ENCODE measurements at places on chromosomes 5 and 9. TPM values are rescaled to one million over a fixed set of nuclear protein-coding genes. Genes with fewer than 3 reads are reported as not detected.

DNA sequence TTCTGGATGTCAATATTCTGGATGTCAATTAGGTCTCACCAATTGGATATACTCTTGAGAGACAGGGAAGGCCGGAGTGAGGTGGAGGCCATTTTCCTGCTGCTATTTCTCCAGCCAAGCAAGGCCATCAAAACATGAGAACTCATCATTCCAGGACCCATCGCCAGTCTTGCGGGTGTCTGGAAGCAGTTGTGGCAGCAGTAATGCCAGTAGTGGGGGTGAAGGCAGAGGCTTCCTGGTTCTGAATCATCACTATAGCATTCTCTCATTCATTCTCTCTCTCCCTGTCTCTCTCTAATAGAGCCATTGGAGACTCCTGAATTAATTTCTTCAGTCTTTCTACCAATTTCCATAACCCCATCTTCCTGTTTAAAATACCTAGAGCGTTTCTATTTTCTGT is 71.8 kb downstream of the EGFLAM start:
- H3K27ac ChIP-seq: no peak overlapping the region
- H3K4me3 ChIP-seq: no peak overlapping the region
- no peaks in the 10 kb centered on the region for H3K27me3 ChIP-seq
- DNase-seq: no peak
- H3K4me1 ChIP-seq: no peaks in the 10 kb centered on the region

DNA sequence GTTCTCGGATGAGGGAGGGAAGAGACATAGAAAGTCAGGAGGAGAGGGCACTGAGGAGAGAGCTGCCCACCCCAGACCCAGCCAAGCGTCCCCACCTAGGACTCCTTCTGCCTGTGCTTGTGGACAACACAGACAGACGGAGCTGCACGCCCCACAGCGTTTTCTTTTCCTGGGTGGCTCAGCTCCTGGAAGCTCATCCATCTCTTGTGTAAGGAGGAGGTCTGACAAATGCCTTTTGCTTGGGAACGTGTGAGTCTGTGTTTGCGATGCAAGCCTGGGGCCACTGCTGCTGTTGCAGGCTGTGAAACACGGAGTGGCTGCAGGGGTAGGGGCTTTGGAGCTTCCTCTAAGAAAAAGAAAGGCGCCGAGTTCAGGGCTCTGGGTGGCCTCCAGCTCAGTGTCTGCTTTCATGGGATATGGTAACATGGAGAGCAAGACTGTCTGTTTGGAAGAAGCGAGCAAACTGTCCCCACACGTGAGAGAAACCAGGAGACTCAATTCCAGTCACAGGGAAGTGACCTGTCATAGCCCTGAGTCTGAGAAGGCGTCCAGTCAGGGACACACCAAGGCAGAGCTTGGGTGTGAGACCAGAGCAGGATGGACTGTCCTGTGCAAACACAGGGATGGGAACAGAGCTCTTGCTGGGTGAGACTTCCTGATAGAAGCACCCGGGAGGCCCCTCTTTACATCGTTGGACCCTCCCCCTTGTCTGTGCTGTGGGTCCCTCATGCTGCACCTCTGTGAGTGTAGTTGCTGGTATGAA is 42.7 kb downstream of the GADD45G start:
- H3K27ac ChIP-seq: no peak overlapping the region
- H3K4me3 ChIP-seq: no peak overlapping the region
- H3K27me3 ChIP-seq: no peaks in the 10 kb centered on the region
- no peak for DNase-seq

GRCh38 chr9:120715389-120715924 is 1.2 kb upstream of the MEGF9 start:
- peaks cover 18% of the 10 kb centered on the region for H3K4me1 ChIP-seq
- H3K27ac ChIP-seq: peak overlapping the region; percentile 82
- peak; percentile 25 for DNase-seq

DNA sequence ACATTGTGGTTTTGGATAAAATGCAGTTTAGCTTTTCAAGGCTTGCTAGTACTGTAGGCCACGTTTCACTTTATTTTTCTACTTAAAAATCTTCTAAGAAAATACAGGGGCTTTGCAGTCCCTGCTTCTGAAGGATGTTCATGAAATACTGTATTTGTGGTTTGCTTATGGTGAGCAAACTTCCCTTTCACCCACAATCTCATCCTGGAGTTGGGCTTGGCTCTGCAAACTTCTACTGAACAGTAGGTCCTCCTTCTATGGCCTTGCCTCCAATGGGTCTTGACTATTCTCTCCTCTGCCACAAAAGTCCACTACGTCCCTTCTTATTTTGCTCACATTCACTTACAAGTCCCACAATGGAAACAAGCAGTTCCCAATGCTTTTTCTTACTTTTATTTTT is 502.7 kb upstream of the KLF4 start:
- H3K36me3 ChIP-seq: no peaks in the 10 kb centered on the region
- H3K27me3 ChIP-seq: no peaks in the 10 kb centered on the region
- DNase-seq: no peak
- H3K4me3 ChIP-seq: no peak overlapping the region
- H3K4me1 ChIP-seq: no peaks in the 10 kb centered on the region

- no peak overlapping the region for H3K27ac ChIP-seq
- H3K36me3 ChIP-seq: no peaks in the 10 kb centered on the region
- no peak for DNase-seq
- H3K4me3 ChIP-seq: no peak overlapping the region
- no peaks in the 10 kb centered on the region for H3K27me3 ChIP-seq
These were observed 47.4 kb upstream of the NKD2 start for GRCh38 chr5:961002-961710.

DNA sequence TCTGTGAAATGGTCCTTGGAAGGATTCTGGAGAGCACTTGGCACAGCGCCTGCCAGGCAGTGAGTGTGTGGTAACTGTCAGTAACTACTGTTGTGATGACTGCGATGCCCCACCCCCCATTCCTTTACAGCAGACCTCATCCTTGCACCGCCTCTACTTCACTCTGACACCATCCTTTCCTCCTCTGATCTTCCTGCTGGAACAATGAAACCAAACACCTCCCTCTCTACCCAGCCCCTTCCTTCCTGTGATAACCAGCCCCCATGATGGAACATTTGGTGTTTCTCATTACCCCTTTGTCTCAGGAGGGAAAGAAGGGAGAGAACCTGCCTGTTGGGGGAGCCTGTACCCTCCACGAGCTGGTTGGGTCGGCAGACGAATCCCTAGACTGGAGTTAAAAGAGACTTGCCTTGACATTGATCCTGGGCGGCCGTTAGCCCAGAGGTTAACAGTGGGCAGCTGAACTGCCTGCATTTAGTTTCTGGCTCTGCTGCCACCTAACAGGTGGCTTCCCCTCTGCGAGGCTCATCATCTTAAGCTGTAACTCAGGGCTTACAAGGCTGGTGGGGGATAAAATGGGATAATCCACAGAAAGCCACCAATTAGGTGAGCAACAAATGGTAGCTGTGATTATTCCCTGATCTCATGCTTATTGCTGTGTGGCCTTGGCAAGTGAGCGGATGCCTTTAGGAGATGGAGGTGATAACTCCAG is 34.2 kb upstream of the GRPEL2 start:
- H3K27ac ChIP-seq: no peak overlapping the region
- DNase-seq: peak; percentile 29
- H3K36me3 ChIP-seq: no peaks in the 10 kb centered on the region
- H3K27me3 ChIP-seq: no peaks in the 10 kb centered on the region
- no peak overlapping the region for H3K4me3 ChIP-seq
- H3K4me1 ChIP-seq: no peaks in the 10 kb centered on the region

DNA sequence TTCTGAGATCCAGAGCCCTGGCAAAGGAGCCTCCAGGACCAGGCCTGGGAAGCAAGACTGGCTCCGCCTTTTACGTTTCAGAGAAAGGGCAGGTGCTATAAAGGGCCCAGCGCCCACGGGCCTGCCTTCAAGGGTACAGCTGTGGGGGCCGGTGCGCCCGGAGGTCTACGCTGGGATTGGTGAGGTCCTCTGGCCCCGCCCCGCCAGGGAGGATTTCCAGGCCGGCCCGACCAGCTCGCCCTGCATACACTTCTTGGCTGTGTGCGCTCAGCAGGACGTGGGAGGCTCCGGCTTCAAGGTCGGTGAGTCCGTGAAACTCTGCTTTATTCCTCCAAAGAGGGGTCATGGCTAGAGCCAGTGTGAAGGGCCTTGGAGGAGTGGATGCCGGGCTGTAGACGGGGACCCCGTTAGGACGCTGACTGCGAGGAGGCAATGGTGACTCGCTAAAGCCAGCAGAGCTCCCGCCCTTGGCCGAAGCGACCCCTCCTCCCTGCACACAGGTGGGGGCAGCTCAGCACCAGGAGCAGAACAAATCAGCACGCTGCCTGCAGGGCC is at the start of gene CKMT2:
Gene CKMT2, plus strand, starts transcription at position 243 of the 555 bp plus-strand sequence. CDS start 17,811 bp downstream, outside the sequence.
- no peaks in the 10 kb centered on the region for H3K27me3 ChIP-seq
- DNase-seq: peak; percentile 94
- H3K36me3 ChIP-seq: no peaks in the 10 kb centered on the region

- DNase-seq: no peak
- no peak overlapping the region for H3K27ac ChIP-seq
- H3K27me3 ChIP-seq: no peaks in the 10 kb centered on the region
These were observed 431.0 kb upstream of the MEF2C start for GRCh38 chr5:89313804-89314588.

GRCh38 chr5:151825445-151825844 is 53.7 kb downstream of the G3BP1 start:
- peak; percentile 58 for DNase-seq
- no peaks in the 10 kb centered on the region for H3K36me3 ChIP-seq
- no peaks in the 10 kb centered on the region for H3K27me3 ChIP-seq
- no peak overlapping the region for H3K4me3 ChIP-seq
- H3K4me1 ChIP-seq: no peaks in the 10 kb centered on the region
- H3K27ac ChIP-seq: no peak overlapping the region

- H3K4me1 ChIP-seq: no peaks in the 10 kb centered on the region
- no peaks in the 10 kb centered on the region for H3K27me3 ChIP-seq
- DNase-seq: no peak
- H3K4me3 ChIP-seq: no peak overlapping the region
These were observed 145.7 kb downstream of the ZSWIM6 start for GRCh38 chr5:61477788-61478187.

- DNase-seq: no peak
- no peaks in the 10 kb centered on the region for H3K36me3 ChIP-seq
- no peak overlapping the region for H3K27ac ChIP-seq
- H3K4me1 ChIP-seq: no peaks in the 10 kb centered on the region
- no peaks in the 10 kb centered on the region for H3K27me3 ChIP-seq
These were observed 16.8 kb upstream of the PCSK5 start for GRCh38 chr9:75873712-75874111.

DNA sequence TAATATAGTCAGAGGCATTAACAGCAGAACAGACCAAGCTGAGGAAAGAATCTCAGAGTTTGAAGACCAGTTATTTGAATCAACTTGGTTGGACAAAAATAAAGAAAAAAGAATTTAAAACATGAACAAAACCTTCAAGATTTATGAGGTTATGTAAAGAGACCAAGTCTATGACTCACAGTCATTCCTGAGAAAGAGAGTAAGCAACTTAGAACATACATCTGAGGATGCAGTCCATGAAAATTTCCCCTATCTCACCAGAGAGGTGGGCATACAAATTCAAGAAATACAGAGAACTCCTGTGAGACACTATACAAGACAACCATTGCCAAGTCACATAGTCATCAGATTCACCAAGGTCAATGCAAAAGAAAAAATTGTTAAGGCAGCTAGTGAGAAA is 17.4 kb upstream of the C9orf72 start:
- no peak for DNase-seq
- no peak overlapping the region for H3K4me3 ChIP-seq
- H3K27me3 ChIP-seq: no peaks in the 10 kb centered on the region
- no peak overlapping the region for H3K27ac ChIP-seq

DNA sequence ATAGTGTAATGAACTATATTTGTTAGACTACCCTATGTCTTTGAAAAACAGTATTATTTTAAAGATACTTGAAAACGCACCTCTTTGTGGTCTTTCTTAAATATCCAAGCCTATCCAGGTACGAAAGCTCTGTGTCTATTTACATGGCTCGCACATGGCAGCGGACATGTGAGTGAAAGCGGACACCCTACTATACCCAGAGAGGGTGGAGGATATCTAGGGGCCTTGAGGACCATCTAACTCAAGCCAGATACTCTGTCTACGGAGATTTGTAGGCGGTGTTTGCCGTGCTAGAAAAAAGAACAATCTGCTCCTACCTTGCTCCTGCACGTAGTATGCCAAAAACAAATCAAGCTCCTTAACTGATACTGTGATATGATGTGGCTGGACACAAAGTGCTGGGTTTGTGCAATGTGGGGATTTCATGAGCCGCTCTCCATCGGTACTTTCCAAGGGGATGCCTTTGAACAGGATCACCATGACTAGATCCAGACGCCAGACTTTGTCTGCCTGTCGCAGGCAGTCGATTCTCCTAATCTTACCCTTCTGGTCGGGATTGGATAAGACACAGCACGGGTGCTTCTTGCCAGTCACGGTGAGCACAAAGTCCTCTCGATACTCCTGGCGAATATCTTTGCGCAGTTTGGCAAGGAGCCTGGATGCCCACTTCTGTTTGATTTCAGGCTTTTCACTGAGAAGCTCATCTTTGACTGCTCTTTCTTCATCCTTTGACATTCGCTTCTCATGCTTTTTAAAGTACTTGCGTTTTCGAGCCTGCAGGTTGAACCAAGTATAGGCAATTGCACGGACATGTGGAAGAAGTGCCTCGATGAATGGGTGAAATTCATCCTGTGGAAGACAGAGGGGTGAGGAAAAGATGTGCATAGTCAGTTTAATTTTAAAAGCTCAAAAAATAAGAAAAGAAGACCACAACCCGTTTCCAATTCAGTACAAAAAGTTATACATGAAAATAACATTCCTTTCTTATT is 7.0 kb downstream of the NFIB start:
- H3K27ac ChIP-seq: no peak overlapping the region
- DNase-seq: no peak
- H3K27me3 ChIP-seq: no peaks in the 10 kb centered on the region
- H3K36me3 ChIP-seq: peaks cover 7% of the 10 kb centered on the region
- H3K4me1 ChIP-seq: no peaks in the 10 kb centered on the region

- no peak overlapping the region for H3K27ac ChIP-seq
- H3K36me3 ChIP-seq: no peaks in the 10 kb centered on the region
- H3K4me1 ChIP-seq: no peaks in the 10 kb centered on the region
- H3K4me3 ChIP-seq: no peak overlapping the region
- no peak for DNase-seq
- H3K27me3 ChIP-seq: no peaks in the 10 kb centered on the region
These were observed 79.6 kb upstream of the BNC2 start for GRCh38 chr9:16950051-16950450.

- peaks cover 50% of the 10 kb centered on the region for H3K4me1 ChIP-seq
- H3K4me3 ChIP-seq: no peak overlapping the region
- H3K36me3 ChIP-seq: no peaks in the 10 kb centered on the region
- no peaks in the 10 kb centered on the region for H3K27me3 ChIP-seq
- DNase-seq: no peak
These were observed 5.2 kb downstream of the IER5L start for GRCh38 chr9:129172816-129173215.

Gene ENTREP1
- total RNA-seq: 127 TPM

Gene PITX1
- not detected for total RNA-seq

Gene TXNDC8
- total RNA-seq: not detected

Gene FAM174A
- total RNA-seq: 25.1 TPM

Gene CCDC171
- total RNA-seq: 7.5 TPM

Gene SHC3
- 1.1 TPM for total RNA-seq

Gene TIGD6
- 7.9 TPM for total RNA-seq
